Erythroblast (primary cell): ENCODE measurements at places on chromosomes 1 and 21.

DNA sequence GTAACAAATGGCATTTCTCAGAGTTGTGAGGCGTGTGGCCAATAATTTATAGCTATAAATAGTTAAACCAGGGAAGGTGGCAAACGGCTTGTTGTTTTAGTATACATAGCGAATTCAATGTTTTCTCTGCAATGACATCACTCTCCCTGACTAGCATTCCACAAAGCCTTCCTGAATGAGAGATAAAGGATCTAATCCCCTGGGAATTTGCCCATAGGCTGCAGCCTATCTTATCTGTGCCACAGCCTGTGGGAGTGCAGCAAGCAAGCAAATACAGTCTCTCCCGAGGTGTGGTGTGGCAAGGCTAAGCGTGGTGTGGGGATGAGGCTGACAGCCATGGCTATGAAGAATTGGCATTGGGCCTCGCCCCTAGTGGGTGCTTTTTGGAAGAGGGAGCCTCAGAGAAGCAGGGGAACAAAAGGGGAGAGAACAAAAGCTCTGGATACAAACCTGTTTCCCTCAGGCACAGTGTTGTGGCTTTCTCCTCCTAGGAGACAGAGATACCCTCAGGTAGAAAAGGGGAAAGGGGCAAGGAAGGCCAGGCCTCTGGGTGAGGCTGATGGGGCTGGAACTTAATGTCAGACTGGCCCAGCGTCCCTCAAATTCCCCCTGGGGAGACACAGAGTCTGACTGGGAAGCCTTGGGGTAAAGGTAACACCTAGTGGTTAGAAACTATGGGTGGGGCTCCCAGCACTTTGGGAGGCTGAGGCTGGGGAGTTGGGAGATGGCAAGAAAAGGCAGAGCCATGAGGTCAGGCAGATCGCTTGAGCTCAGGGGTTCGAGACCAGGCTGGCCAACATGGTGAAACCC, 8.9 kb downstream of the TAGLN2 start:
- DNase-seq: no peak

DNA sequence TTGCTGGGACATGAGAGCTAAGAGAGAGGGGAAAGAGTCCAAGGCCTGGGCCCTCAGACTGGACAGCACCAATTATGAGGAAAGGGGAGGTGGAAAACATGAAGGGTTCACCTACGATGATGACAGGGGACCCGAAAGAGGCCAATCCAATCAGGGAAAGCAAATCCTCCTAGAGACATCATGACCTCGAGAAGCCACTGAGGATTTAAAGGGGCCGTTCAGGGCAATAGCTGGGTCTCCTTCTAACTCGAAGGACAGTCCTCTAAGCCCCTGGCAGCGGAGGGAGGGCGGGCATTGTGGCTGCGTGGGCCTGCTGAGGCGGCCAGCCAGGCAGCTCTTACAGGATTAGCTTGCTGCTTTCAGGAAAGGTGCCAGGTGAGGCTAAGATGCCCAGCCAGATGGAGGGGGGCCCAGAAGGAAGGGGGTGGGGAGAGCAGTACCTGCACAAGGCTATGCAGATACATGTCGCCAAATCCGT, 7.4 kb downstream of the MEF2D start:
- no peak for DNase-seq

- no peak for DNase-seq
Measured at GRCh38 chr1:7500381-7501083, 270.6 kb upstream of the VAMP3 start.

- peak; percentile 78 for DNase-seq
Measured at GRCh38 chr1:239898062-239898730, 193.5 kb upstream of the FMN2 start.

DNA sequence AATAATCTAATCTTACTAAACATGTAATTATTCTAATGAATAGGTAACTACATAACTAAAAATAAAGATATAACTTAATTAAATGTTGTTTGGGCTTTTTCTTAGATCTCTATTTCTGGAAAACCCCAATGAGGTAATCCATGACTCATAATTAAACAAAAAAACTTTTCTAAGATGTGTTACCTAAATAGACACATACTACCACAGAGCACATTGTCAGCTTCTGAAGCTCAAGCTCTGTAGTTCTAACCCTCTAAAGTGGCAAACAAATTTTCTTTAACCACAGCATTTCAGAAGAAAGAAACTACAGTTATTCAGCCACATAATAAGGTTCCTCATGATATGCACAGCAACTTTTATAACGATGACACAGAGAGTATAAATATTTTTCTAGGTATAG, 4.2 kb downstream of the OR6K3 start:
- DNase-seq: no peak

DNA sequence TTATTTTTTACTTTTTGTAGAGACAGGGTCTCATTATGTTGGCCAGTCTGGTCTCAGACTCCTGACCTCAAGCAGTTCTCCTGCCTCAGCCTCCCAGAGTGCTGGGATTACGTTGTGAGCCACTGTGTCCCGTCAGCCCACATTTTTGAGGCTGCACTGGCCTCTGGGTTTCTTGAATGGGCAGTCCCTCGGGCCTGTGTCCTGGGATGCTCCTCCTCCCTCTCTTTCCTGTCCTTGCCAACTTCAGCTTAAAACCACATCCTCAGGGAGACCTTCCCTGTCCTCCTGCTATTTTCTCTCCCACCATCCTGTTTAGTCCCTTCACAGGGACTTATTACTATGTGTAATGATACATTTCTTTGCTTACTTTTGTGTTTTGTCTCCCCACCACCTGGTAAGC, 31.4 kb upstream of the LYST start:
- no peak for DNase-seq

- DNase-seq: peak; percentile 73
Measured at GRCh38 chr1:246214708-246215509, 292.2 kb downstream of the SMYD3 start.

GRCh38 chr1:21242846-21243245, 47.4 kb downstream of the ECE1 start:
- no peak for DNase-seq

GRCh38 chr1:178928976-178929375, 58.1 kb upstream of the ANGPTL1 start:
- DNase-seq: no peak

DNA sequence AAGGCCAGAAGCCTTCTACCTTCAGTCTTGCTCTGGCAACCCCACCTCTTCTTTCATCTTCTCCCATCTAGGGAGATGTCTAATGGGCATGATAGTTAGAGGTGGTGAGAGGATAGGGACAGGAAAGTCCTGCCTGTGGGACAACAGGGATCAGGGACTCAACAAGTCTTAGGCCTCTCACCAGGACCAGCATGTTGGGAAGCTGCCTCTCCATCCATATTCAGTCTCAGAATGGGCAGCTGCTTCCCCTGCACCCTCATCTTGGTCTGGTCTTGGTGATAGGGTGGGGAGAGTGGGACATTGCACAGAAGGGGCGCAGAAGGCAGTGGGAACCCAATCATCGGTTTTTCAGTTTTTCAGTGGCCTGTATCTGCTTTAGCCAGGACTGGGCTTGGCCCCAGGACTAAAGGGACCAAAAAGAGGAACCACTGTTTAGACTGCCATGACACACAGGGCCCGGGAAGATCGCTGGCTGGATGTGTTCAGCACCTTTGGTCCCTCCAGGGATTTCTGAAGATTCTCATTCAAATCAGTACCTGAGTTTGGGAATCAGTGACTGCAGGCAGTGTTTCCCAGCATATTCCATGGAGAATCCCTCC, 12.7 kb downstream of the RHEX start:
- DNase-seq: no peak

DNA sequence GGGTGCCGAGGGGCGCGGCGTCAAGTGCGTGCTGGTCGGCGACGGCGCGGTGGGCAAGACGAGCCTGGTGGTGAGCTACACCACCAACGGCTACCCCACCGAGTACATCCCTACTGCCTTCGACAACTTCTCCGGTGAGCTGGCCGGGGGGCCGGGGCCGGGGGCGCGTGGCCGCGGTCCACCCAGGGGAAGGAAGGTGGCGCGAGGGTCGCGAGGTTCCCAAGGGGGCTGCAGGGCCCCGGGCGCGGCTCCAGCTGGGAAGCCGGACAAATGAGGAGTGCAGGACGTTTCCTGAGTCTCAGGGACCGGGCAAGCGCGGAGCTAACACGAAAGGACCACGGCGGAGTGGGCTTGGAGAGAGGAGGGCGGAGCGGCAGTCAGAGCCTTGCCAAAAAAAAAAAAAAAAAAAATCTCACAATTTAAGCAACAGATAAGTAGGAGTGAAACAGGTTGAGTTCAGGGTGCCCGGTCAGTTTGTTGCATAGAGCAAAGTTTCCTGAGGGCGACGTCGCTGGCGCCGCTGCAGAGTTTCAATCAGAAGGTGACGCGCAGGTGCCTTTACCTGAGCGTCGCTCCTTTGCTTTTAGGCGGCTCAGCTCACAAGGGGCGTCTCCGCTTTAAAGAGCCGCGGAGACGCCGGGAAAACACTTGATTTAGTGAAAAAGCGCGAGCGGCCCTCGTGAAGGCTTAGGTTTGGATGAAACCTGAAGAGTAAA, 750 bp downstream of the RHOU start:
- DNase-seq: peak; percentile 4

GRCh38 chr1:59429656-59430055, 132.8 kb downstream of the FGGY start:
- DNase-seq: no peak

DNA sequence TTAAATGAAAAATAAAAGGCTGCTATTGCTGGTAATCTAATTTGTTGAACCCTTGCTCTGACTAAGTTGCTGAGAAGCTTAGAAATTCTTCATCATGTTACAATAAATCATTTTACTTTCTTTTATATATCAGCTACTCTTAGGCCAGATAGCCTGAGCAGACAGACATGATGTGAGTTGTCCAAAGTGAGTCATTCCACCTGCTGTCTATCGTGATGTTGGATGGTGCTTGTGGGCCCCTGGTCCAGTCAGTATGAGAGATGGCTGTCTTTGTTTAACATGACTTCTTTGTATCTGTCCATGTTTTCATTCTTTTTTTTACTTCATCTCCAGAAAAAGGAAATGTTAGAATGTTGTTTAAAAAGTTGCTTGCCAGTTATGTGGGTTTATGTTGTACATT, 188.8 kb downstream of the ADGRL2 start:
- no peak for DNase-seq

DNA sequence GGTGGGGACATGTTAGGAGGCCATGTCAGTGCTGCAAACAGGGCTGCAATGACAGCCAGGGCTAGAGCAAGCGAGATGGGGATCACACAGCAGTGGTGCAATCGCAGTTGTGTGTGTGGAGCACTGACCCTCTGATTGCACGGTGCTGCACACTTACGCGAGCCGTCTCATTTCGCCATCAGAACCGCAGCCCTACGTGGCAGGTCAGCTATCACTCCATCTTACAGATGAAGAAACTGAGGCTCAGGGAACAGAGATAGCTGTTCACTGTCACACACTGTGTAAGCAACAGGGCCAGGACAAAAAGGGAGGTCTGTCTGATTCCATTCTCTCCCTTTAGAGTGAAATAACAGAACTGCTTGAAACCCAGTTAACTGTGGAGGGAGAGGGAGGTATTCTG, 104.8 kb upstream of the SLC45A1 start:
- no peak for DNase-seq

DNA sequence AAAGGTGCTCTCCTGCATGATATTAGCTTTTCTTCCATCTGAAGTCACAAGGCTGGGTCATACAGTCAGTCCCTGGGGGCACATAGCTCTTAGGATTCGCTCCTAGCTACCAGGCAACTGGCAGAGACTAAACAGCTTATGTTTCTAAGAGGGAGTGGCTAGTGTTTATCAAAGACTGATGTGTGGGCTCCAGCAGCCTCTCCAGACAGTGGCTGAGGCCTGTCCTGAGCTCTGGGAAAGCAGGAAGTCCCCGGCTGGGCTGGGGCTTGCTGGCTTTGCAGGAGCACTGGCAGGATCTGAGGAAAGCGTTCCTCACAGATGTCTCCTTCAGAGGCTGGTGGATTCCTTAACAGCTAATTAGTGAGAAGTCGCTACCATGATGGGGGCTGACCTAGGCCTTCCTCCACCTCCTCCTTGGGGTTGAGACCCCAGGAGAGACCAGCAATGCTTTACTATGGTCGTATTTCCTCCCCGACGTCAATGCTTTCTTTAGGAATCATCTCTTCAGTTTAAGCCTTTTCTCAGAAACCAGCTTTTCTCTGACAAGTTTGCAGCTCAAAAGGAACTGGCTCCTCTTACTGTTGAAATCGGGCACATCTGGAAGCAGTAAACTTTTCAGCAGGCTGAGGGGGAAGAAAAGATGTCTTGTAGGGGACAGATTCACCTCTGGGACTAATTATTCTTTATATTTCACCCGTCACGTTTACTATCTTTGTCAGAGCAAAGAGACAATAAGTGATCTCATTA, 33.5 kb upstream of the HHAT start:
- no peak for DNase-seq

DNA sequence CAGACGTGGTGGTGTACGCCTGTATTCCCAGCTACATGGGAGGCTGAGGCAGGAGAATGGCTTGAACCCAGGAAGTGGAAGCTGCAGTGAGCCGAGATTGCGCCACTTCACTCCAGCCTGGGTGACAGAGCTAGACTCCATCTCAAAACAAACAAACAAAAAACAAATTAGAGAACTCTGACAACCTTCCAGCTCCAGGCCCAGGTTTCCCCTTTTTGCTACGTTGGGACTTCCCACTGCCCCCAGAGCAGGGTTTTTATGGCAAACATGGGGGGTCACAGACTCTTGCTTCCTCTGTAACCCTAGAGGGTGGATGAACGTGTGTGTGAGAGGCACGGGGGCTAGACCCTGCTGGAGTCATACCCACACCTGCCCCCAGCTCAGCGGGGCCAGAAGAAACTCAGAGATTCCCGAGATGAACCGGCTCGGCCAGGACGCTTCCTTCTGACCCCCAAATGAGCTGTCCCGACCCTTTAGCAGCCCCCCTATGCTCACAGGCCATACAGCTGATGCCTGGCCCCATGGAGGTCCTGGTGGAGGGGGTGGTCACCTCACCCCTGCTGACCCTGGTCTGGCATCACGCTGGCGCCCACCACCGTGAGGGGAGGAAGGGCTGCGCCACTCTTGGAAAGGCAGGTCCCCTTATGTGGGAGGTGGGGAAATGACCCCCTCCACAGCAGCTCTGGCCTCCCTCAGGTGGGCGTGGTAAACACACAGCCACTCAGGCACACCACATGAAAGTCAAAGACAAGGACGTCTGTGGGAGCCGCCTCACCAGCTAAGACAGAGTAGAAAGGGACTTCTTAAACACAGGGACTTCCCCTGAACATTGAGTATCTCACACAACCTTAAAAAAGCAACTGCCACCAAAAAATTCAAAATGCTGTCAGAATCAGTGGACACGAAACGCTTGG, 7.1 kb downstream of the GPR157 start:
- no peak for DNase-seq

- no peak for DNase-seq
Measured at GRCh38 chr1:216830424-216831210, 107.4 kb upstream of the ESRRG start.
